RKO (cell line): ENCODE measurements at places on chromosomes 3 and 15.

DNA sequence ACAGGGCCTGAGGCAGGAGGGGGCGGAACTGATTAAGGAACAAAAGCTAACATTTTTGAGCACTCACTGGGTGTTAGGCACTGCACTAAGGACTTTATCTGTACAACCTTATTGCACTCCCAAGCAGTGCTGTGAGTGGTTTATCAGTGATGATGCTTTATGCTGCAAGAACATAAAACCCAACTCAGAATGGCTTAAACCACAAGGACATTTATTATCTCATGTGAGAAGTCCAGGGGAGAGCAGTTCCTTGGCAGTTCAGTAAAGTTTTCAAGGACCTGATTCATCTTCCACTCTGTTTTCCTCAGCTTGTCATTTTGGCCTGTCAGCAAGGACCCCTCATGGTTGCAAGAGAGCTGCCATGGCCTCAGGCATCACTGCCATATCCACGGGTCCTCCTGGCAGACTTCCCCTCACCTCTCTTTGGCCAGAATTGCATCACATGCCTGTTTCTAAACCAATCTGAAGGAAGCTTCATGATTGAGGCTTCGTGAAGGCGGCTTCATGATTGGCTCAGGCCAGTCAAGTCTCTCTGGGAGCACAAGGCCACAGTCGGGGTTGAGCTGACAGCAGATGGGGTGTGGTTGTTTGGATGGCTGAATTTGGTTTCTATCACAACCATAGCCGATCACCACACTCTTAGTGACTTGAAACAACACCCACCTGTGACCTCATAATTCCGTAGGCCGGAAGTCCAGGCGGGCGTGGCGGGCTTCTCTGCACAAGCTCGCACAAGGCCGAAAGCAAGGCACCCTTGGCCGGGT lies 15.8 kb downstream of the EFCC1 start:
- DNase-seq = no peak

DNA sequence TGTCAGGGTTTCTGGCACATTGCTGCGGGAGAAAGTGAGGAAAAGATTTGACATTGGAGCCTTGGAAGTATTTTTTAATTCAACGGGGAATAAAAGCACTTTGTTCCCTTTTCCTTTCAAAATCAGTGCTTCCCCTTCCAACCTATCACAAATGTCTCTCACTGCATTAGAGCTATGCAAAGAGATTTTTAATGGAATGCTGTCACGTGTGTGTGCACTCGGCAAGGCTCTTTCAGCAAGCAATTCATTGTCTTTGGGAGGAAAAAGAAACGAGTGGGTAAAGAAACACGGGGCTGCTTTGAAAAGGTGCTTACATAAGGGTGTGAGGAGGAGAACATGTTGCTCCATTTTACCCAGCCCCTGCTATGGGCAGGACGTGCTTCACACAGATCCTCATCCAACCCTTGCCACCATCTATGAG lies 490.4 kb upstream of the PROK2 start:
- DNase-seq = no peak

DNA sequence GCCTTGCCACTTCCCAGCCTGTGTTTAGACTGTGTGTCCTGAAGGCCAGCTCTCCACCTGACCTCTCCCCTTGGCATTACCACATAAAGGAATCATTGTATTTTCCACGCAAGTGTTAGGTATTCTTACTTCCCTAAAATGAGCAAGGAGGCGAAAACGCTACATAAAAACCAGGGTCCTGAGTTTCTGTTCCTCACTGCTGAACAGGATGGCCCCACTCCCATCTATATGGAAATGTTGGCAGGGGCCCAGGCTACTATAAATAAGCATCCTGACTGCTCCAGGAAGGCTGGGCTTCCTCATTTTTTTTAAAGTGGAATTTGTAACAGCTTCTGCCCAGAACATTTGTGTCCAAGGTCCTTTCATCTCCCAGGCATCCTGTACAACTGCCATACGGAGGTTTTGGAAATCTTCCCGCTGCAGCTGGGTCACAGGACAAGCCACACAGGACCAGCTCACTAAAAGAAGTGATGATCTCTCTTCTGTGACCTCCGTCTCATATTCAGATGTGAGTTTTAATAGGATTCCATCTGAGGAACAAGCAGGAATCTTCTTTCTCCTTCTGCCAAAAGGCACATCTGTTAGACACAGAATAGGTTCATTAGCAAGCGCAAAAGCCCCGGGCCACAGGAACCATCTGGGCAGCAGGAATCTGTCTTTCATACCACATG lies 56.4 kb upstream of the LIMD1 start:
- no peak for DNase-seq

DNA sequence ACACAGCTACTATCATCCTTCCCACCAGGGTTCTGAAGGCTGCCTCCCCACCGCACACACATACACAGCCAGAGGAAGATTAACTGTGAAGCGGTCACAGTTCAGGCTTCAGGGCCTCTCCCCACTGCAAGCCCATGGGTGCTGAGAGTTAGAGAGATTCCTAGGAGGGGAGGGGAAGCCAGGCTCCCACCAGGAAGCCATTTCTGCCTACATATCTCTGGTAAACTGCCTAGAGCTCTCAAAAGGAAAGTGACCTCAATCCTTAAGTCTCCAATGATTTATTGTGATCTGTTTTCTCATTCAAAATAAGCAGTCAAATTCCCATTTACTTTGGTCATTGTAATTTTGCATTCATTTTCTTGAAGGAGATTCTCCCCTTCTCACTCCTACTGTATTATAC lies 141.0 kb upstream of the BNIP2 start:
- no peak for DNase-seq

GRCh38 chr3:65636326-65636725 lies 402.4 kb downstream of the MAGI1 start:
- no peak for DNase-seq

DNA sequence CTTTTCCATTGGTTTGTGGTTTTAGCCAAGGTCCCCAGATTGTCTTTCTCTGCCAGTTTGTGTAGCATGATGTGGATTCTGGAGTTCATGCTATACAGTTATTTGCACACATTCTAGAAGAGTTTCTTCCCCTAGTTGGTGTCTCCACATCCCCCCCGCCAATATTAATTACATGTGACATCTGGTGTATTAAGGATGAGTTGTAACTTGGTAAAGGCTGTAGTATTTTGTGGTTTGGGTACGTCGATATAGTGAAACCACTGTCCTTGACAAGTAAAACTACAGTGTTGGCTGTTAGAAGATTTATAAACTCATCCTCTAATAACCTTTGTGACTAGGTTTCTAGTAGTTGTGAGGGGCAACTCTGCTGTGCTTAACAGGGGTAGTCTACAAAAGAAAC lies 23.7 kb upstream of the P4HTM start:
- DNase-seq = no peak

DNA sequence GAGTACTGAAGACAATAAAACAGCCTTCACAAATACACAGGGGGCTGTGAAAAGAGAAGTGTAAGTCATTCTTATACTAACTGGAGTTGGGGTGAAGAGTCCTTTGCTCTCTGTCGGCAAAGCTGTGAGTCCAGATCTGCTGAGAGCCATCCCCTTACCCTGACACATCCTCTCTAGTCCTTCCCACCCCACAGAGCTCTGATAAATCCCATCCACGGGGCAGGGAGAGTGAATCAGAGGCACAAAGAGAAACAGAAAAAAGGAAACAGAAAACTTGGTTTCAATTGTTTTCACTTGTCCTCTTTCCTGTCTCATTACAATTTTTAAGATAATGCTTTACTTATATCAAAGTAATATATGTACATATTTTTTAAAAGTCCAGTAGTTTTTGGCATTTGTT lies 18.2 kb upstream of the ZNF639 start:
- no peak for DNase-seq

- no peak for DNase-seq
Measured at GRCh38 chr3:43243590-43244587, 42.5 kb upstream of the SNRK start.

DNA sequence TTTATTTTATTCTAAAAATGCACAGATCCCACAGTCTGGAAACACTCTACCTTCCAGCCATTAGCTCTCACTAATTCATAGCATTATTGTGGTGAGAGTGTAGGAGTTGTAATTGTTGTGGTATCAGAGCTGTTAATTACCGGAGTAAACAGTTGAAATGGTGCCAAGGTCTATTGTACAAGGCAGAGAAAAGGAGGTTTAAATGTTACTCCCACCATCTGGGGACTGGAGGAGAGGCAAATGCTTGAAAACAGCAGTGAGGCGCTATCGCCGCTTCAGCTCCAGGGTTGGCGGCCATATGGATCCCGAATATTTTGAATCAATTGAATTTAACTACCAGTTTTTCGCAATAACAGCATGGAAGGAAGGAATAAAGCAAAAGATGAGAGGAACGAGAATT lies 113.1 kb upstream of the C15orf61 start:
- DNase-seq = no peak

DNA sequence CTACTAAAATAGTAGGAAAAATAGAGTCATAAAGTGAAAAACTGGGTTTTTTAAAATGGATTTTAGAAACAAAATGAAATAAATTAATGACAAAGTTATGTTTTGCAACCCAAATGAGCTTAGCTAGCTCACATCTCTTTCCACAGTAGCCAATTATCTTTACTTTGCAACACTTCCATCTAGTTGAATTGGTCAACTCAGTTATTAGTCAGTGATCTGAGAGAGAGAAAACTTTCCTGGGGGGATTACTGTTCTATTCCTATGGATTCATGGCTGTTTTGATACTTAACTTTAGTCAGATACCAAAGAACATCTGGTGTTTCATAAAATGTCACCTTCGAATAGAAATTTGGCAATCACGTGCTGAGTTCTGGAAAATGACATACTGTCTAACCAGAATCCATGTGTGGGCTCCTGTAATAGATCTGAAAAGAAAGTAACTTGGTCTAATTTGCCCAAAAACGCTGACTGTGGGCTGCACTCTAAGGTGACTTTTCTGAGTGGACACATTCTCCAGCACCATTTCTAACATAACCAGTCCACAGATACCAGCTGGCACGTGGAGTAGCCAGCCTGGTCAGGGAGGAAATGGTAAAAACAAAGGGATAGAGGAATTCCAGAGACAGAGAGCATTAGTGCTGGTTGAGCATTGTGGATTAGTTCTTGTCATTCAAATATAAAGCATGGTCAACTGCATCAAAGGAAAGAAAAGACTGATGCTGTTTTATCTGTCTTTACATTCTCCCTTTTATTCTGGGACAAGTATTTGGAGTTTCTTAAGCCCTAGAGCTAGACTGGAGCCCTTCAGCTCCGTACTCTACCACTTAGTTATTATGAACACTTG lies 45.2 kb upstream of the CCDC80 start:
- DNase-seq = no peak

DNA sequence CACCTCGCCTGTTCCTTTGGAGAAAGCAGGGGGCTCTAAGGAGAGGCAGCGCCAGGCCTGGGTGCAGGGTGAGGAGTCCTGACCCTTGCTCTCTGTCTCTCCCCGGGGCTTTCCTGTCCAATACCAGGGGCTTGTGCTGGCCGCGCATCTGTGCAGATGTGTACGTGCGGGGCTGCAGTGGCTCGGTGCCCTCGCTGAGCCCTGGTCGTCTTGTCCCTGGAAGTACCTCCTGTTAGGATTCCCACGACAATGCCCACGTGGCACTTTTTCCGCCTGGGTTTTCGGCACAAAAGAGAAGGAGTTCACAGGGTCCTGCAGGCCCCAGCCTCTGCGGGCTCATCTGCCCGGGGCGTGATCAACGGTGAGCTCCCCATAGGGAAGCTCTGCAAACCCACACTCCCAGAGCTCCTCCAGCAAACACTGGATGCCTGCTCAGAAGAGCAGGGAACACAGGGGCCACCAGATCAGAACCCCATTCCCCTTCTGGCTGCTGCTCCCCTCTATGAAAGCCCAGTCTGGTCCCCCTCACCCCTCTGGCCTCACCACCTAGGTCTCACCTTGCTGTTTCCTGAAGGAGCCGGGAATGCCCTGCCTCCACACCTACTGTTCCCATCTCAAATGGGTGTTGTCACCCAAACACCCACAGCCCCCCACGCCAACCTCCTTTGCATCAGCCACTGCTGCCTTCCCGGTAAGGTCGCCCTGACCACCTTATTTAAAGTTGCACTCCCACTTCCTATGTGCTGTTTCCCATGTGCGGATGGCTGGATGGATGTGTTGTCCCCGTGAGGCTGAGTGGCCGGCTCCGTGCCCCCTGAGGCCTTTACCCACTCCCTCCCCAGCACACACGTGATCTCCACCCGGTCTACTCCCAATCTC lies 62.6 kb upstream of the PRR20G start:
- no peak for DNase-seq

GRCh38 chr3:181694805-181695660 lies 16.7 kb upstream of the SOX2 start:
- no peak for DNase-seq
